Eye (tissue), 1 donor: ENCODE measurements at places on chromosomes 1 and 21.
A peak's percentile ranks its signal among the peaks of the same experiment; 100 is the strongest.

DNA sequence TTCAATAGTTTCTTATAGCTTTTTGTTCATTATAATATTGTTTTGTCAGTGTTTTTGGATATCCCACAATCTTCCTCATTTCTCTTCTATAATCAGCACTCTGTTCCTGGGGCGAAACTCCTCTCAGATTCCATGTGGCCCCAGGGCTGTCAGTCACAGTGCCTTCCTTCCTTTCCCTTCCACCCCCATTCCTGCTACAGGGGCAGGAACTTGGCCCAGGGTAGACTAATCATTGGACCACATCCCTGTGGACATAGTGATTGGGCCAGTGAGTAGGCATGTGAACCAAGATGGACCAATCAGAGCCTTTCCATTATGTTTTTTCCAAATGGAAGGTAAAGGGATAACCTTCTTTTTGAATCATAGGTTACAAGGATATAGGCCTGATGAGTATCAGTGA, 78.3 kb downstream of the PGM1 start:
- DNase-seq = no peak

GRCh38 chr1:145997718-145998023, 1.3 kb upstream of the TXNIP start:
- DNase-seq = peak; percentile 47

GRCh38 chr1:8858112-8858668, 20.3 kb downstream of the ENO1 start:
- DNase-seq = no peak

DNA sequence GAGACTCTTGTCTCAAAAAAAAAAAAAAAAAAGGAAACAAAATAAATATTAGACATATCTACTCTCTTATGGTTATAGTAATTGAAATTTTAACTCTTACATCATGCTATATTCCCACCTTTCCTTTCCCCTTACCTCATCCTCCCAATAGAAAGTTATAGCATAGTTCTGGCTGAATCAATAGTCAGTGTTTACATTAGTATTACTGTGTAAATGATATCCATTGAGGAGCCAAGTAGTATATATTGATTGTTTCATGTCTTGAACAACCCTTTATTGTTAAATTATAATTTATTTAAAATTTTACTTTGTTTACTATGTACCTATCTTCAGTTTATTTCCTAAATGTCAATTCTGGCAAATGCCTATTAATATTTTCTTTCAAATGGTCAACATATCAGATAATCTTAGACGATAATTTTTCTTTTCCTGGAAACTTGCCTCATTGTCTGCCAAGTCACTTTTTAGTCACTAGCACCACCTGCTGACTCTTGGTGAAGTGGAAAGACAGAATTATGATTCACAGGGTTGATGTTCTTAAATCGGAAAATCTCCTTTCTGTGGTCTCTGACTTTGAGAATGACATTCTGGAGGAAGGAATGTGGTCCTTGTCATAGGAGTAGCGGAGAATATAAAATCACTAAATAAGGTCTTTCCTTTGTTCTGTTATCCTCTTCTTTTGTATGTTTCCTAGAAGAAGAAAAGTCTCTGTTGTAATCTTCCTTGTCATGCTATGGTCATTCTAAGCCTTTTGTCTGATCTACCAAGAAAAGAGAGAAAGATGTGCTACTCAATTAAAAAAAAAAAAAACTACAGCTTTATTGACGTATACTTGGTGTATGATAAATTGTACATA, 8.6 kb downstream of the HJV start:
- DNase-seq = peak; percentile 86

DNA sequence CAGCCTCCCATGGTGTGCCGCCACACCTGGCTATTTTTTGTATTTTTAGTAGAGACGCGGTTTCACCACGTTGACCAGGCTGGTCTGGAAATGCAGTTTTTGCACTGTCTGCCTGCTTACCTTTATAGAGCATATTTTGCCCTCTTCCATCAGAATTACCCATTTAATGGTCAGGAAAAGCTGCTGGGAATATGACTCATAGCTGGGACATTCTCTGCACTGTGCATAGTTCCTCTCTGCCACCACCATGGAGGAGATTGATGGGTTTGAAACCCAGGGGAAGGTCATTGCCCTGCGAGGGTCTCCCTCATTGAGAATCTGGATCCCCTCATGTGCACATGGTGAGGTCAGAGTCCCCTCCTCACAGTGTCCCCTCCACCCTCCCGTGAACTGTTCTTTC, 32.1 kb downstream of the MX1 start:
- DNase-seq = no peak
